A549 treated with Hydrocortisone at 1 μM for 4 hours (cell line): ENCODE measurements at places on chromosomes 11 and 22. TPM values are rescaled to one million over a fixed set of nuclear protein-coding genes. Genes with fewer than 3 reads are reported as not detected.

The KCNJ11 gene
- total RNA-seq: 4.4 to 6.1 TPM (median 4.9 TPM) in 5 replicates

The C11orf86 gene
- total RNA-seq: 45.5 to 81.5 TPM (median 70.4 TPM) in 5 replicates

The SHISA8 gene
- 0.10 to 0.35 TPM (median 0.20 TPM) in 5 replicates for total RNA-seq

The OR8I2 gene
- not detected in 5 replicates for total RNA-seq

The LRRC4C gene
- not detected in 5 replicates for total RNA-seq

The DBX1 gene
- total RNA-seq: not detected in 5 replicates

The NELL1 gene
- not detected in 5 replicates for total RNA-seq

The SLCO2B1 gene
- 3.0 to 5.2 TPM (median 3.6 TPM) in 5 replicates for total RNA-seq

The AIFM3 gene
- 1.6 to 3.8 TPM (median 3.5 TPM) in 5 replicates for total RNA-seq

The PANX3 gene
- not detected in 5 replicates for total RNA-seq

The TBX1 gene
- total RNA-seq: 2.7 to 4.7 TPM (median 4.0 TPM) in 5 replicates

The FGF3 gene
- total RNA-seq: not detected in 5 replicates

The OR52I1 gene
- total RNA-seq: not detected in 5 replicates

The SPI1 gene
- total RNA-seq: 0.08 to 0.20 TPM (median 0.14 TPM) in 3 of 5 replicates, not detected in the others

The SLC25A45 gene
- 13.4 to 14.8 TPM (median 14.2 TPM) in 5 replicates for total RNA-seq

The KRTAP5-9 gene
- total RNA-seq: 0.09 TPM in 1 of 5 replicates, not detected in the others

The SCN3B gene
- 0.10 to 0.16 TPM (median 0.14 TPM) in 5 replicates for total RNA-seq

The MYEOV gene
- total RNA-seq: 119 to 123 TPM (median 122 TPM) in 5 replicates

The JAM3 gene
- 3.7 to 4.9 TPM (median 4.2 TPM) in 5 replicates for total RNA-seq

The PKNOX2 gene
- total RNA-seq: 0.03 to 0.07 TPM (median 0.03 TPM) in 3 of 5 replicates, not detected in the others

The SELENOO gene
- 16.1 to 20.4 TPM (median 19.0 TPM) in 5 replicates for total RNA-seq

The LRRC55 gene
- total RNA-seq: not detected in 5 replicates
